NCI-H226 (cell line): ENCODE measurements at places on chromosomes 5 and 9.

GRCh38 chr5:177426566-177427210, at the start of gene GRK6:
Gene GRK6, plus strand, starts transcription at chr5:177426676. Its CDS starts 170 bp downstream, at chr5:177426846.
- peak; percentile 37 for DNase-seq

GRCh38 chr9:127503947-127504886, 52.9 kb downstream of the LRSAM1 start:
- DNase-seq: peak; percentile 45

- no peak for DNase-seq
Measured at GRCh38 chr5:156376751-156377150, 49.8 kb downstream of the SGCD start.

- DNase-seq: peak; percentile 70
Measured at GRCh38 chr5:38509185-38509584, 47.3 kb downstream of the LIFR start.

- no peak for DNase-seq
Measured at GRCh38 chr9:132412089-132412488, 2.1 kb downstream of the CFAP77 start.

DNA sequence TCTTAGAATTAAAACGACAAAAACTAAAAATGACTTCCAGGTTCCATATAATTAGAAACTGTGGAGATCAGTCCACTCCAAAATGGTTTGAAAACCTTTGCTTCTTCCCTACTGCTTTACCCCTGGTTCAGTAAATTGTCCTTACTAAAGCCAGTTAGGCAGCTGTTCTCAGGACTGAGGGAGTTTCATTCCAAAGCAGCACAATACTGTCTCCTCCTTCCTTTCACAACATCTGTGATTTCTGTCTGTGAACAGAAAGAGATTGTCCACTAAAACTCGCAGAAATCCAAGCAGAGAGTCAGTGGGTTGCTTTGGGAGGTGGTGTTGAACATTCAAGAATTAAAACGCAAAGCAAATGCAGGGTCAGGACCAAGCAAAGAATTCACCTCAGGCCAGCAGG, 740.8 kb upstream of the ZNF608 start:
- no peak for DNase-seq

- peak; percentile 71 for DNase-seq
Measured at GRCh38 chr5:17238521-17239041, 21.1 kb downstream of the BASP1 start.

GRCh38 chr9:98154678-98155077, 35.7 kb upstream of the TRIM14 start:
- DNase-seq: no peak

DNA sequence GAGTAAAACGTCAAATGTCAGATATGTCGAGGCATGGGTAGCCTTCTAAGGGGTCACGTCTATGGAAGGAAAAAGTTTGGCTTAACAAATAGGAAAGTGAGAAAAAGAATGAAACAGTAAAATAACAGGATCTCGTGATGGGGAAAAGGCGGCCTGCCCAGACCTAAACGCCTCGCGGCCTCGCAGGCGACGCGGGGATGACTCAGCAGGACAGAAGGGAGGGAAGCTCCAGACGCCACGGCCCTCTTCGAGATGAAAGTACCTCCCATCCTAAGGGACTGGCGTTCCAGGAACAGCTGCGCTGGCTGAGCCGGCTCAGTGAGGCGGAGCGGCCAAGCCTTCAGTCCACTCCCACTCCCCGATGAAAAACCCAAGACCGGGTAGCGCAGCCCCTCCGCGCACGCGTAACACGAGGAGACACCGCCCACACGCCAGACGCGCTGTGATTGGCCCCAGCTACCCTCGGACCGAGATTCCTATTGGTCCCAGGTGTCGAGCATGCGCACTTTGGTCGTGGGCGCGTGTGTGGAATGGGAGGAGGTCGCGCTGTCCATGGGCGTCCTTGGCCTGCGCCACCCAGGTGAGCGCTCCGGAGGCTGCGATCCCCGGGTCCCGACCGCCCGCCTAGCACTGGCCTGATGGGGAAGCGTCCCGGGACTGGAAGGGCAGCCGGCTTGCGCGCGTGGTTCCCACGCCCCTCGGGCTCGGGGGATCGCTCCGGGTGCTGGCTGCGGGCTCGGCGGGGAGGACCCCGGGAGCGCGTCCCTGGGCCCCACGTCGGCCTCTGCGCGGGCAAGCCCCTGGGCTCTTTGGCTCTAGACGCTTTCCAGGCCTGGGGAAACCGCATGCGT, 588.5 kb downstream of the MTRR start:
- DNase-seq: peak; percentile 88

GRCh38 chr9:1034271-1034670, 15.9 kb upstream of the DMRT2 start:
- DNase-seq: no peak

DNA sequence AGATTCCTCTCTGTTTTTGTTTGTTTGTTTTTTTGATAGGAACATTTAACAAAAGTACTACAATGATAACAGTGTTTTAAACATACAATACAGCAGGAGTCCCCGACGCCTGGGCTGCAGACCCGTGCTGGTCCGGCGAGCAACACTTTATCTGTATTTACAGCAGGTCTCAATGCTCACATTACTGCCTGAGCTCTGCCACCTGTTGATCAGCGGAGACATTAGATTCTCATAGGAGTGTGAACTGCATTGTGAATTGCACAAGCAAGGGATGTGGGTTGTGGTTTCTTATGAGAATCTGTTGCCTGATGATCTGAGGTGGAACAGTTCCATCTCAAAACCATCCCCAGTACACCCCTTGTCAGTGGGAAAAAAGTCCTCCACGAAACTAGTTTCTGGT, 1068.5 kb upstream of the CDH10 start:
- no peak for DNase-seq

- DNase-seq: no peak
Measured at GRCh38 chr9:14352503-14352902, 38.6 kb upstream of the NFIB start.

DNA sequence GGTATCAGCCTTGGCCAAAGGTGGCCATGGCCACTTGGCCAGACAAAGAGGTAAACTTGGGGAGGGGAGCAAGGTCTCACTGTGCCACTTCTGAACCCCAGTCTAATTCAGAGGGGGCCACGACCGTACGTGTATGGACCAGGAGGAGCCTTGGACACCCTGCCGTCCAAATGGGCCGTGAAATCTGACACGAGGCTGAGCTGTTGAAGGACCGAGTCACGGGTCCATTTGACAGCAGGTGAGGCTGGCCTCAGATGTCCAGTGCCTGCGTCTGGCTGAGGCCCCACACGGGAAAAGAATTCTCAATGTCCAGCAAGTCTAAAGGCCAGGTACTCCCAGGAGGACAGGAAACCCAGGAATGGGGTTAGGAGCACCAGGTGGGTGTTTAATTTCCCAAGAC, 17.7 kb downstream of the CMBL start:
- no peak for DNase-seq

DNA sequence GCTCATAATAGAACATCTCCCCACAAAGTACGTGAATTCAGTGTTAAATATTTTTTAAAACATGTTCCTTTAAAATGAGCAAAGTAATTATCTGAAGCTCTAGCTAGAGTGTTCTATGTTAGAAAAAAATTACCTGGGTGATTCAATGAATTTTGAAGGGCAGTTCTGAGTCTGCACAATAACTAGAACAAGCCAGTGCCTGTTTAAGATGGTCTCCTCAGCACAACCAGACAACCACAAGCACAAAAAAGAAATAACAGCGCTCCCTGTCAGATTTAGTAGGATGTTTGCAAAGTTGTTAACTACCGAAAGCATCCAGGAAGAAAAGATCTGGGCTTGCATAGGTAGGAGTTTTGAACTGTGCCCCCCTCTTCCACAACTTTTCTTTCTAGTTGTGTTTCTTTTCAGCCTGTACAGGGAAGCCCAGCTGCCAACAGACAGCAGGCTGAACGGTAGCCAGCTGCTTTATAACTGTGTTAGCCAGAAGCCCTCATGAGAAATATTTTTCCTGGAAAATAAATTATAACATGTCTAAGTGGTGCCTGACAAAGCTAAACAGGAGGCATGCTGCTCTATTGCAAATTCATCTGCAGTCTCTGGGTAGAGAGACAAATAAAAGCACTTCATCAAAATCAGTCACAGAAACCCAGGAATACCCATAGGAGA, 1026.9 kb downstream of the MAT2B start:
- DNase-seq: no peak

DNA sequence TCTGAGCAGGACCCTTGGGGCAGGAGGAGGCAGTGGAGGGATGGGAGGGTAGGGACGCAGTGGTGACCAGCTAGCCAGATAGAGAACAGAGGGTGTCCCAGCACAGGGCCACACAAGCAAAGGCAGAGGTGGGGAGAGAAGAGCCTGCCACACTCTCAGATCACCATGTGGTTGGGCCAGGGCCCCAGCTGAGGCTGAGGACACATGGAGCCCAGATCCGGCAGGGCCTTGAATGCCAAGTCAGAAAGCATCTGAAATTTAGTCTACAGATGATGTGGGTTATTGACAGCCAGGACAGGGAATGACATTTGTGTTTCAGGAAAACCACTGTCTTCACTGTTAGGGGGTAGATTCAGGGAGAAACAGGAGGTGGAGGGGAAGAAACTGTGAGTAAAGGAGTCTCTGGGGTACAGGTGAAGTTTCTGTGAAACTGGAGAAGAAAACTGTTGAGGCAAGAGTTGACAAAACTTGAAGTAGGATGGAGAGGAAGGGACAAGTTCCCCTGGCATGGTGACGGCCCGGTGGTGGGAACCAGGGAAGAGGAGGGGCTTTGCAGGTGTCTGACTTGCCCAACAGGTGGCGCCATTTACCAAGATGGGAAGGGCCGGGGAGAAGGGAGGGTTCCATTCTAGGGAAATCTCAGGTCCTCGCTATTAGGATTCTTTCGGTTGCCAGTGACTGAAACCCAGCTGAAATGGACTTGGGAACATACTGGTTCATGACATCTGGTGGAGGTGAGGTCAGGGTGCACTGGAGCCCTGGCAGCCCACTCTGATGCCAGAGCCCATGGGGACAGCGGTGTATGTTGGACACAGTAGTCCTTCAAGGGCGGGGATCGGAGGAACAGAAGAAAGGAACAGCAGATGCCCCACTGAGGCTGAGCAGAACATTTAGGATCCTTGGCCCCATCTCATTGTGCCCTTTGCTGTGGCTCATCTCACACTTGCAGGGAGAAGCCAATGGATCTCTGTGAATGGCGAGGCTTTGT, 100.1 kb downstream of the KCNIP1 start:
- no peak for DNase-seq

GRCh38 chr9:95484225-95484624, 32.5 kb downstream of the PTCH1 start:
- DNase-seq: no peak

GRCh38 chr9:8963885-8964284, 1164.3 kb upstream of the DMAC1 start:
- DNase-seq: no peak

DNA sequence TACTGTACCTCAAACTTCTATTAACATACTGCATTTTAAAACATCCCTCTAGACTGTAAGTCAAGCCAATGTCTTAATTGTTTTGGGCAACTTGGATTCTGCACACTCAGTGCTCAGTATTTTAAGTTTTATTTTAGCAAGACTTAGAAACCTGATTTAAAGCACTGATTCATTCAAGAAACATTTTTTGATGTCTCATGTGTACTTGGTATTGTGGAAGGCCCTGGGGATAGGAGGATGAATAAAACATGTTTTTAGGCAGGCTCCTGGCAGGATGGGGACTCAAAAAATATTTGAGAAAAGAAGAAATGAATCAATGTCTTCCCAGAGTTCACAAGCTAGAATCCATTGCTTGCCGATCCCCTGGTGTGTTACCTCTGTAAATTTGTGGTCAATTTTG, 334.0 kb upstream of the PUM3 start:
- no peak for DNase-seq

GRCh38 chr9:95075700-95076099, 241.8 kb downstream of the FANCC start:
- DNase-seq: no peak

GRCh38 chr5:54440456-54440893, 15.0 kb upstream of the HSPB3 start:
- DNase-seq: no peak

DNA sequence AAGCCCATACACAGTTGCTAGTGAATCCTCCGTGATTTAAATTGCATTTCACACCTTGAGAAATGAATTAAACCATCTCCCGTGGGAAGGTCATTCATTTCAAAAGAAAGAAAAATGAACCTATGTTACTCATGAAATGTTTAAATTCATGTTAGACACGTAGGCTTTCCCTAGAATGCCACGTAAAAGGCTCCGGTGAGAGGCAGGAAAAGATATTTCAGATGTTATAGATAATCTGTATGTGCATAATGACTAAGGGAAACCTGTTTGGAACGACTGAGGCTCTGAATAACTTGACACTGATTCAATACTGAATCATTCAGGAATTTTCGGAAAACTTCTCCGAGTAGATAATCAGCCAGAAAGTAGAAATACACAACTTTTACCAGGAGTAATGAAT, 134.3 kb upstream of the ICE1 start:
- DNase-seq: peak; percentile 59

GRCh38 chr5:135539430-135540005, 3.8 kb upstream of the NEUROG1 start:
- DNase-seq: no peak

- no peak for DNase-seq
Measured at GRCh38 chr5:98432378-98432777, 341.1 kb upstream of the RGMB start.

- no peak for DNase-seq
Measured at GRCh38 chr9:2228132-2228531, 213.0 kb downstream of the SMARCA2 start.

DNA sequence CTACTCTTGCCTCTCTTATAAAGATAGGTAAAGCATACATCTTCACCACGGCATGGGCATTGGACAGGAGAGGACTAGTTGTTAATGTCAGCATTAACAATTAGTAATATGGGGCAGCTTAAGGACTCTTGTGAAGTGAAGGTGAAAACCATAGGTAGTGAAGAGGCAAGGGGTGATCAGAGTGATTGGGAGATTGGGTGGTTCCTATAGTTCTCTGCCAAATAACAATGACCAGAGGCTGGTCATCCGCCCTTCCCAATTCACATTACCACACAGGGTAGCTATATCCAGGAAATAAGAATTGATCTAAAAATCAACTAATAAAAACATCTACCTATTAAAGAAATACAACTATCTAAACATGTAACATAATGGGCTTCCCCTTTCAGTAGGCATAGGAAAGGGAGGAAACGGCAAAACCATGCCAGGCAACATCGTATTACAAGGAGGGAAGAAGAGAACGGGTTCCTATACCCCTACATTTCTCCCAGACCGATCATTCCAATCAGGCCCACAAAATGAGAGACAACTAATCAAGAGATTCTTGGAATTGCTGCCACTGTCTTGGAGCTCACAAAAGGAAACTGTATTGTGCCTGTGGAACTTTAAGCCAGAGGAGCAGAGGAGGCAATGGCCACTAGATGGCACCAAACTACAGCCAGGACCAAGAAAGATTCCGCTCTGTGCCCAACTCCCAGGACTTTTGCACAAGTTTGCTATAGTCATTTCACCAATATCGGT, 121.6 kb downstream of the FBXL17 start:
- peak; percentile 53 for DNase-seq

DNA sequence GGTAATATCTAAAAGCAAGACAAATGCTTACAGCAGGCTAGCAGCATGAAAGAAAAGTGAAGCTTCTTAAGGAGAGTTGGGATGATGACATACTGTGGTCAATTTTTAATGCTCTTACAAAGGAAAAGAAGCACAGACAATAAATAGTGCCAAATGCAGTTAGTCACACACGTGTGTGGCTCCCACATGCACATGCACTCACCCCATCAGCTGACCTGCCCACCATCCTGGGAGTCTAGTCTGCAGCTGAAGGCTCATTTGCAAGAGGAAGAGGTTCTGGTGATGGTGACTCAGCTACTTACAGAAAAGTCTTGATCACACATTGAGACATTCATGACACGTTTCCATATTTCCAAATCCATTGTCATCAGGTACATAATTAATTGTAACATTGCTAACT, 129.3 kb downstream of the MRPL36 start:
- DNase-seq: no peak

GRCh38 chr9:19269582-19269981, 39.1 kb downstream of the DENND4C start:
- no peak for DNase-seq
